ENCODE measurements at places on chromosomes 4 and X. TPM values are rescaled to one million over a fixed set of nuclear protein-coding genes. Genes with fewer than 3 reads are reported as not detected.
A peak's percentile ranks its signal among the peaks of the same experiment; 100 is the strongest.

HTATSF1 gene
- total RNA-seq: 63.2 TPM

DNA sequence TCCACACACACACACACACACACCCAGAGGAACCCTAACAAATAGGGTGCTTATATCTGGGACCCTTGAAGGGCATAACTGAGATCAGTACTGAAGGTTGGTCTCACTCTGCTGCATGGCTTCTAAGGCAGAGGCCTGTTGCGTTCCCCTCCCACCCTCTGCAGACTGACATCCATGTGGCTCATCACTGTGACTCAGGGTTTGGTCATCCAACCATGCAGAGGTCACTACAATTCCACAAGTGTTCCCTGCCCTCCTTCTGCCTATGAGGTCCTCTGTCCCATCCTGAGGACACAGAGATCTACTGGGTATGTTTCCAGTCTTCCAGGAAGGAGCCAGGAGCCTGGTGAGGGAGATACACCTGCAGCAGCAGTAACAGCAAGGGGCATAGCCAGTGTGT lies 55.8 kb downstream of the XAGE2 start:
- no peak for DNase-seq
- no peak overlapping the region for H3K27ac ChIP-seq
- H3K36me3 ChIP-seq: no peaks in the 10 kb centered on the region

SSX2B gene
- not detected for total RNA-seq

- no peaks in the 10 kb centered on the region for H3K4me1 ChIP-seq
- no peak overlapping the region for H3K4me3 ChIP-seq
- H3K27ac ChIP-seq: no peak overlapping the region
- no peaks in the 10 kb centered on the region for H3K36me3 ChIP-seq
These were observed 29.2 kb downstream of the MXRA5 start for GRCh38 chrX:3317191-3317718.

GRCh38 chr4:102308032-102308799 lies 37.1 kb downstream of the SLC39A8 start:
- peaks cover 29% of the 10 kb centered on the region for H3K36me3 ChIP-seq
- no peak overlapping the region for H3K4me3 ChIP-seq
- H3K27ac ChIP-seq: no peak overlapping the region
- no peak for DNase-seq

RHOXF1 gene
- total RNA-seq: not detected

PAGE1 gene
- not detected for total RNA-seq

CNOT6L gene
- 122 TPM for total RNA-seq

- H3K4me3 ChIP-seq: no peak overlapping the region
- H3K4me1 ChIP-seq: no peaks in the 10 kb centered on the region
- no peak overlapping the region for H3K27ac ChIP-seq
- DNase-seq: no peak
These were observed 60.1 kb upstream of the ATP8A1 start for GRCh38 chr4:42716996-42717395.

MMRN1 gene
- 0.52 TPM for total RNA-seq

DNA sequence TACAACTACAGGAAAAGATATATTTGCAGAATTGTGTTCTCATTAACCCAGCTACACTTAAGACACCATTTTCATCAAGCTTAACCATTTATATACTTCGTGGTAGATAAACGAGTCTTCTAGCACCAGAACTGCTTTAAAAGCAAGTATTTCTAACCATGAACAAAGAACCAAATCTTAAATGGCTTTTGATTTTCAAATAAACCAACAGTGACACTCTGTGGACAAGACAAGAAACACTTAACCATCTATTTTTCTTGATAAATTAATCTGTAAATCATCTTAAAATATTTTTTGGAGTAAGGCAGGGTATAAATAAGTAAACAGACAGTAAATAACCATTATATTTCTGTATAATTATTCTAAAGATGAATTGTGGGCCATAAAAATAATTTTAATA lies 10.2 kb downstream of the BEND2 start:
- no peak for DNase-seq
- no peaks in the 10 kb centered on the region for H3K27me3 ChIP-seq
- H3K36me3 ChIP-seq: no peaks in the 10 kb centered on the region
- no peaks in the 10 kb centered on the region for H3K4me1 ChIP-seq

- DNase-seq: no peak
- H3K36me3 ChIP-seq: no peaks in the 10 kb centered on the region
- H3K4me3 ChIP-seq: no peak overlapping the region
- H3K4me1 ChIP-seq: peaks cover 8% of the 10 kb centered on the region
- no peak overlapping the region for H3K27ac ChIP-seq
- H3K27me3 ChIP-seq: peaks cover 63% of the 10 kb centered on the region
These were observed 741 bp downstream of the FAM47E start for GRCh38 chr4:76252271-76252653.

MAOB gene
- not detected for total RNA-seq

PARM1 gene
- total RNA-seq: not detected

SLC9A7 gene
- total RNA-seq: 5.3 TPM

GRCh38 chr4:181548873-181549575 lies 694.2 kb upstream of the TENM3 start:
- no peaks in the 10 kb centered on the region for H3K27me3 ChIP-seq
- H3K4me3 ChIP-seq: no peak overlapping the region
- DNase-seq: no peak
- no peaks in the 10 kb centered on the region for H3K4me1 ChIP-seq

DNA sequence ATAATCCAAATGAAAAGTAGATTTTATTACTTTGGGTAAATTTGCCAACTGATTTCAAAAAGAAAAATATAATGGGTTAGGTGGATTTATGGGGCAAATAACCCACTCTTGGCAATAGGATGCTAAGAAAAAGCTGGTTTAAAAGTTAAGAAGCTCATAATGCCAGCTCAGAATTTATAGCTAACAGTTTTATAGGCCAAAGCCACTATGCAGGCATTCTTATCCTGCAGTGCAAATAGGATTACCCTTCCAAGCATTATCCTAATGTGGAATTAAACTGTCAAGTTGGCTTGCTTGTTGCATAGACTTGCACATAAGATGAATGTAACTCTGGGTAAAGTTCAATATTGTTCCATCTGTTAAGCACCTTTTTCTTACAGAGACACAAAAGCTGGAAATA lies 703.0 kb downstream of the PCDH18 start:
- H3K4me1 ChIP-seq: no peaks in the 10 kb centered on the region
- no peak overlapping the region for H3K4me3 ChIP-seq
- no peak overlapping the region for H3K27ac ChIP-seq
- no peaks in the 10 kb centered on the region for H3K36me3 ChIP-seq

GRCh38 chrX:109508915-109509314 lies 27.0 kb upstream of the GUCY2F start:
- H3K4me1 ChIP-seq: no peaks in the 10 kb centered on the region
- H3K27ac ChIP-seq: no peak overlapping the region
- H3K36me3 ChIP-seq: no peaks in the 10 kb centered on the region
- peaks cover 24% of the 10 kb centered on the region for H3K27me3 ChIP-seq
- no peak overlapping the region for H3K4me3 ChIP-seq
- DNase-seq: no peak

DNA sequence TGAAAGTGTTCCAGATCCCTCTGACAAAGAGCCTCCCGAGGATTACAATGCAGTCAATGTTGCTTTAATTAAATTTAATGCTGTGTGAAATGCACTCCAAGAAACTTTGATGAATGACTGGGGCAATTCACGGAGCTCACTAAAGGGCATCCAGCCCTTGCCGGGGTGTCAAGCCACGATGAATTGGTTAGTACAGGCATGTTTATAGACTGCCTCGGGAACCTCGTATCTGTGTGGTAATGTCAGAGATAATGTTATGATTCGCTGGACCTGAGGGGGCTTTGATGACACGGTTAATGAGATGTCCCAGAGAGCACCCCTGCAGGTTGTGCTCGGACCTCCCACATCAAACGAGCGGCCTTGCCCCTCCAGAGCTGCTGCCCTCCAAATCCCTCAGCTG lies 428.8 kb downstream of the NKX6-1 start:
- H3K36me3 ChIP-seq: no peaks in the 10 kb centered on the region
- H3K4me1 ChIP-seq: no peaks in the 10 kb centered on the region
- no peak overlapping the region for H3K27ac ChIP-seq
- no peak overlapping the region for H3K4me3 ChIP-seq
- no peak for DNase-seq
- no peaks in the 10 kb centered on the region for H3K27me3 ChIP-seq

- no peaks in the 10 kb centered on the region for H3K27me3 ChIP-seq
- peaks cover 38% of the 10 kb centered on the region for H3K4me1 ChIP-seq
- DNase-seq: no peak
- peak overlapping the region; percentile 98 for H3K27ac ChIP-seq
- H3K36me3 ChIP-seq: peaks cover 5% of the 10 kb centered on the region
These were observed 765 bp downstream of the CFAP97 start for GRCh38 chr4:185202984-185203485.

GRCh38 chrX:57172544-57172943 lies 35.3 kb upstream of the SPIN2A start:
- H3K36me3 ChIP-seq: no peaks in the 10 kb centered on the region
- no peak for DNase-seq
- no peaks in the 10 kb centered on the region for H3K27me3 ChIP-seq
- H3K4me1 ChIP-seq: no peaks in the 10 kb centered on the region

DNA sequence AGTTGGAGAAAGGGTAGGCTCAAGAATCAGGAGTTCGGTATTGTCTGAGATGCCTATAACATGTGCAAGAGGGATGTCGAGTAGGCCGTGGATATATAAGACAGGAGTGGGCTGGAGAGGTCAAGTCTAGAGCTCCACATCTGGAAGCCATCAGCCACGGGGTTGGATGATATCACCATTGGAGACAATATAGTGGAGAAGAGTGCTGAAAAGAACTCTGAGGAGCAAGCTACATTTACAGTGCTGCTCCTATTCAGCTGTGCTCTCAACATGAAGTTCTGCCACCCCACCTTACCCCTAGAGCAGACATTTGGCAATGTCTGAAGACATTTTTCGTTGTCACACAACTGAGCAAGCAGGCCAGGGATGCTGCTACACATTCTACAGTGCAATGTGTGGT lies 20.9 kb upstream of the PLAC1 start:
- DNase-seq: no peak
- no peaks in the 10 kb centered on the region for H3K36me3 ChIP-seq
- H3K4me3 ChIP-seq: no peak overlapping the region
- H3K4me1 ChIP-seq: no peaks in the 10 kb centered on the region

- H3K36me3 ChIP-seq: no peaks in the 10 kb centered on the region
- H3K27me3 ChIP-seq: no peaks in the 10 kb centered on the region
- no peaks in the 10 kb centered on the region for H3K4me1 ChIP-seq
- H3K27ac ChIP-seq: no peak overlapping the region
These were observed 147.3 kb downstream of the GRIA3 start for GRCh38 chrX:123331349-123331748.

- no peaks in the 10 kb centered on the region for H3K4me1 ChIP-seq
- H3K4me3 ChIP-seq: no peak overlapping the region
- H3K27ac ChIP-seq: no peak overlapping the region
- H3K27me3 ChIP-seq: no peaks in the 10 kb centered on the region
These were observed 56.9 kb downstream of the SERTM2 start for GRCh38 chrX:111568354-111568753.

GRCh38 chr4:10571909-10572308 lies 112.7 kb downstream of the CLNK start:
- no peak overlapping the region for H3K27ac ChIP-seq
- H3K4me1 ChIP-seq: peaks cover 4% of the 10 kb centered on the region
- H3K4me3 ChIP-seq: no peak overlapping the region
- DNase-seq: no peak
- no peaks in the 10 kb centered on the region for H3K36me3 ChIP-seq

DNA sequence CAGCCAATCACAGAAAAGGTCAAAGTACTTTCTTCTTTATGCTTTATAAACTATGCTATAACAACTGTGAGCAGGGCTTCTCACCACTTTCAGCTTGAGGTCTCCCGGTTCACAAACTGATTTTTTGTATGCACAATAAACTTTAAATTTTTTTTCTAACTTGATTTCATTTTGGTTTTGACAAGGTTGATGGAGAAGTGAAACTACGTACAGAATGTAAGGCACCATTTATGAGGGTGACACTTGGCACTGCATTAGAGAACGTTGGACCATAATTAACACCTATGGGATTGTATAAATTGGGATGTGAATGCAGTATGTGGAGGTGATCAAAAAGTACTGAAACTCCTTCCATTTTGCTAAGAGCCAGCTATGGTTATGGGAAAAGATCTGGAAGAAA lies 857.9 kb upstream of the HTR2C start:
- no peak overlapping the region for H3K27ac ChIP-seq
- H3K27me3 ChIP-seq: no peaks in the 10 kb centered on the region
- no peaks in the 10 kb centered on the region for H3K36me3 ChIP-seq
- H3K4me1 ChIP-seq: no peaks in the 10 kb centered on the region
- no peak for DNase-seq

GRCh38 chr4:168891086-168891485 lies 119.0 kb downstream of the CBR4 start:
- no peak for DNase-seq
- H3K4me1 ChIP-seq: no peaks in the 10 kb centered on the region
- no peaks in the 10 kb centered on the region for H3K36me3 ChIP-seq
- no peaks in the 10 kb centered on the region for H3K27me3 ChIP-seq

DNA sequence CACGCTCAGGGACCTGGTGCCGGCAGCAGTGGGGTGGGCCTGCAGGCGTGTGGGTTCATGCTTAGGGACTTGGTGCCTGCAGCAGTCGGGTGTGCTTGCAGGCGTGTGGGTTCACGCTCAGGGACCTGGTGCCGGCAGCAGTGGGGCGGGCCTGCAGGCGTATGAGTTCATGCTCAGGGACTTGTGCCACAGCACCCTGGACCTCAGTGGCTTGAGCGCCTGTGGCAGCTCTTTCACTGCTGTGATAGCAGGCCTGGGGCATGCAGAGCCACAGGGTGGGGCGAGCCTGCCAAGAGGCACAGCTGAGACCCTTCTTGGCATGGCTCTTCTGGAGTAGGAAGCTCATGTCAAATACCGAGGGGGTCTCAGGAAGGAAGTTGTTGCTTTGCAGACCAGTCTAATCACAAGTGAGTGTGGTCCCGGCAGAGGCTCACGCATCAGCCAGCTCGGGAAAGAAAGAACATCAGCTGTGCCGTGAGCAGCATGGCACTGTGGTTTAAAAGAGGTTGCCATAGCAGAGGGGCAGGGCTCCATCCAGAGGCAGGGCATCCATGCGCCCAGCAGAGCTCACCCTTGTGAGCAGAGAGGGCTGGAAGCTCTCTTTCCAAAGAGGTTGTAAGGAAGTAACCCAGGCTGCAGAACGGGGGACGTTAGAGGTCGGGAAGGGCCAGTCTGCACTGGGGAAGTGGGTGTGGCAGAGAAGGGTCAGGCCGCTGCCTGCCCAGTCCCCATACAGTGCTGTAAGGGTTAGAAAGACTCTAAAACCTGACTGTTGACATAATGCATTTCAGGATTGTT lies 21.1 kb downstream of the PIGG start:
- no peaks in the 10 kb centered on the region for H3K27me3 ChIP-seq
- no peak for DNase-seq
- no peak overlapping the region for H3K27ac ChIP-seq
- H3K4me1 ChIP-seq: no peaks in the 10 kb centered on the region
- H3K36me3 ChIP-seq: peaks cover 75% of the 10 kb centered on the region

- peak overlapping the region; percentile 98 for H3K4me3 ChIP-seq
- DNase-seq: peak; percentile 58
- peaks cover 8% of the 10 kb centered on the region for H3K36me3 ChIP-seq
- no peaks in the 10 kb centered on the region for H3K27me3 ChIP-seq
- peak overlapping the region; percentile 99 for H3K27ac ChIP-seq
- H3K4me1 ChIP-seq: peaks cover 51% of the 10 kb centered on the region
These were observed 433 bp upstream of the COQ2 start for GRCh38 chr4:83285055-83285407.

All from activated CD4-positive, alpha-beta T cell treated with anti-CD3 and anti-CD28 coated beads, Interleukin-2, amount 10 ng/mL, durations not matched to agents 7 days and 5 days (primary cell).